ENCODE measurements at places on chromosomes 13 and 19.

- DNase-seq, result no peak
Measured at GRCh38 chr13:84917252-84917878, 881.9 kb downstream of the SLITRK6 start.

DNA sequence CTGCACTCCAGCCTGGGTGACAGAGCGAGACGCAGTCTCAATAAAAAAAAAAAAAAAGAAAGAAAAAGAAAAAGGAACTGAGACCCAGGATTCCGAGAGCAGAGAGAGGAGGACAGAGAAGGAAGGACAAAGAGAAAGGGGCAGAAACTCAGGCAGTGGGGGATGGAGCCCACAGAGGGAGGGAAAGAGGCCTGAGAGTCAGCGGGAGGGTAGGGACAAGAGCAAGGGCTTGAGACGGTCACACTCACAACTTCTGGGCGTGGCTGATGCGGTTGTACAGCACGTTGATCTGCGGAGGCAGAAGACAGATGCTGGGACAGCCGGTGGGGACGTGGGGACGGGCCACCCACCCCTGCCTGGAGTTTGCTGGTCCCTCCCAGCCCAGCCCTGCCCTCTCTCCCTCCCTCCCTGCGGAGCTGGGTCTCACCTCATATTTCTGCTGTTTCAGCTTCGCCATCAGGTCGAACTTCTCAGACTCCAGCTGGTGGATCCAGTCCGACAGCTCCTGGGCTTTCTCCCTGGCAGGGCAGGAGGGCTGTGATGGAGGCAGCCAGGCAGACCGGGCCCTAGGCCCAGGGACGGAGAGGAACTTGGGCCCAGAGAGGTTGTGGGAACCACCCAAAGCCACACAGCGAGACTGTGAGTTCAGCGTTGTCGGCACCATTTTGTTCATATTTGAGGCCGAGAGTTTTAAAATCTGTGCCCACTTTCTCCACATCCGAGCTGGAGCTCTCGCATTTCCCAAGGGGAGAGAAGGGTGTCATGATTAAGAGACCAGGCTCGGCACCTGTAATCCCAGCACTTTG is 15.2 kb downstream of the TNNT1 start:
- no peak for DNase-seq

DNA sequence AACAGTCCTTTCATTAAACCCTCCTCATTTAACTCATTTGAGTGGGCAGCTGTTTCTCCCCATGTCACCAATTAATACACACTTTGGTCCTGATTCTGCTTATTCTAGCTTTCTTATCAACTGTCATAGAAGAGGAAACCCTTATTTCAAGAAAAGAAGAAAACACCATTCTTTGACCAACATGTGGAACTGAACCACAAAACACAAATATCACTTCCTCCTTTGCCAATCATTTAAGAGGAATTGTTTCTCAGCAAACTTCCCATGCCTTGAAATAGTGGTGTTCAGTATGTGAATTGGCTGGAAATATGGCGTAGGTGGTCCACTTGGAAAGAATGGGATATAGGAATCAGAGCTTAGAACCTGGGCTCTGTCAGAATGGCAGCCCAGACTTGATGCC is 20.4 kb downstream of the MBD3L2B start:
- no peak for DNase-seq

- peak; percentile 97 for DNase-seq
Measured at GRCh38 chr19:13633109-13633508, 126.8 kb upstream of the CACNA1A start.

GRCh38 chr13:23509781-23510543 is 60.2 kb upstream of the TNFRSF19 start:
- no peak for DNase-seq

DNA sequence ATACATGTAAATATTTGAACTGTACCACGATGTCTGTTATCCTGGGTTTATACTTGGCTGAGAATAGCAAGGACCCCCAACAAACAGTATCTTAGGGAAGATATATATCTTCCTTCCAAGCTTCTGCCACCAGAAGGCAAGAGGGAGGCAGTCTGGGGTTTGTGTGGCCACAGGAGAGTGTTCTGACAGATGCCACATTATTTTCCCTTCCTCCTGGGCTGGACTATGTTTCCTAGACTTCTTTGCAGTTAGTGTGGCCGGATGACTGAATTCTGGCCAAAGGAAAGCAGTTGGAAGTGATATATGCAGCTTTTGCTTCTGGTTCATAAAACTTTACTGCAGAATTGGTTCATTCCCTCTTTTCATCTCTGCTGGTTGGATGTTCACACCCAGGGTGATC is 39.9 kb upstream of the TMTC4 start:
- DNase-seq, result no peak

GRCh38 chr19:2775556-2776430 is 7.3 kb downstream of the SGTA start:
- DNase-seq, result peak; percentile 85

- peak; percentile 38 for DNase-seq
Measured at GRCh38 chr13:92510416-92510815, 716.2 kb upstream of the GPC6 start.

GRCh38 chr13:63198071-63198470 is 1782.4 kb upstream of the PCDH20 start:
- DNase-seq, result no peak

DNA sequence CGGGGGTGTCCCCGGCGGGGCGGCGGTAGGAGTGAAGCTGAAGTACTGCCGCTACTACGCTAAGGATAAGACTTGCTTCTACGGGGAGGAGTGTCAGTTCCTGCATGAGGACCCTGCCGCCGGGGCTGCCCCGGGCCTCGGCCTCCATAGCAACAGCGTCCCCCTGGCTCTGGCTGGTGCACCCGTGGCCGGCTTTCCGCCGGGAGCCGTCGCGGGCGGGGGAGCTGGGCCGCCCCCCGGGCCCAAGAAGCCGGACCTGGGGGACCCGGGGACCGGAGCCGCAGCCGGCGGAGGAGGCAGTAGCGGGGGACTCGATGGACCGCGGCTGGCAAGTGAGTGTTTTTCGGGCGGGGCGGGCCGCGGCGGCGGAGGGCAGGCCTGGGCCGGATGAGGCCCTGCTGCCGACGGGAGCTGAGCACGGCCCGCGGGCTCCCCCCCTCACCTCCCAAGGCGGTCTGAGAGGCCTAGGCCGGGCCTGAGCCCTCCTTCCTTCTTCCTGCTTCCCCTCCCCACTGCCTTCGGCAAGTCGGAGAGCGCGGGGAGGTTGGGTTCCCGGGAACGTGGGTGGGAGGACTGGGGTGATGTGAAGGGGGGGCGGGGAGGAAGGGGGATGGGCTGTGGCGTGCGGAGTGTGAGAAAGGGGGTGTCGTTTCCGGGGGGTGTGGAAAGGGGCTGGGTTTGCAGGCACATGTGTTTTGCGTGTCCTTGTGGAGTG is 568 bp downstream of the PAN3 start:
- peak; percentile 87 for DNase-seq

GRCh38 chr19:5624741-5625278 is 1.9 kb downstream of the SAFB start:
- DNase-seq, result no peak

DNA sequence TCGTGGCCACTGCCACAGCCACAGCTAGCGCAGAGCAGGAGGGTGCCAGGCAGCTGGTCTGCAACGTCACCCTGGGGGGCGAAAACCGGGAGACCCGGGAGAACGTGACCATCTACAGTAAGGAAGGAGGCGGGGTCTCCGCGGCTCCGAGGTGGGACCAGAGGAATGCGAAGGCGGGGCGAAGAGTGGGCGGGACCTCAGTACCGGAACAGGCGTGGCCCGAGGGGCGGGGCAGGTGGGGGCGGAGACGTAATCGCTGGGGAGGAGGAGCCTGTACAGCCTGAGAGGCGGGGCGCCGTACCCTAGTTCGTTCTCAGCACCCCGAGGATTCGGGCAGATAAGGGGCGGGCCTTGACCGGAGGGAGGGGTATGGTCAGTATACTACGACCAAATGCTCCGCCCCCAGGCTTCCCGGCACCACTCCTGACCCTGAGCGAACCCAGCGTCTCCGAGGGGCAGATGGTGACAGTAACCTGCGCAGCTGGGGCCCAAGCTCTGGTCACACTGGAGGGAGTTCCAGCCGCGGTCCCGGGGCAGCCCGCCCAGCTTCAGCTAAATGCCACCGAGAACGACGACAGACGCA is 2.5 kb downstream of the ICAM5 start:
- DNase-seq, result peak; percentile 82

- no peak for DNase-seq
Measured at GRCh38 chr19:44696939-44697669, 1.8 kb upstream of the CEACAM16 start.

DNA sequence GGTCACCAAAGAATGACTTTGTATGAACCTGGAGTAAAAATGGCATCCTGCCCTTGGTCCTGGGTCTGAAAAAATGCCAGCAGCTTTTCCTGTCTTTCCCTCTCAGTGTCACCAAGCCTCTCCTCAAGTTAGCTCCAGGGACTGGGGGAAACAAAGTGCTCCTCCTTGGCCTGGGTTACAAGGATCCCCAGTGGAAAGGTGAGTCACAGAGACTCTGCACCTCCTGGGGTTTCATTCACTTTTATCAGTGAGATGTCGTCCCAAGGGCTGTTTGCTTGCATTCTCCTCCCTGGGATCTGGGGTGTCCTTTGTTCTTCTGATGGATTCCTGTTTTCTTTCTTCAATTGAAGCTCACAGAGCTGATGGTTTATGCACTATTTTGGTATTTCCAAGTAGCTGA is 93.2 kb upstream of the CSNK1A1L start:
- DNase-seq, result no peak

- DNase-seq, result peak; percentile 54
Measured at GRCh38 chr19:49896863-49897621, at the start of gene IL4I1. Gene IL4I1, minus strand, starts transcription at chr19:49896887. Its CDS starts 727 bp downstream, at chr19:49896160.

GRCh38 chr13:34335014-34336007 is 517.4 kb downstream of the RFC3 start:
- no peak for DNase-seq

DNA sequence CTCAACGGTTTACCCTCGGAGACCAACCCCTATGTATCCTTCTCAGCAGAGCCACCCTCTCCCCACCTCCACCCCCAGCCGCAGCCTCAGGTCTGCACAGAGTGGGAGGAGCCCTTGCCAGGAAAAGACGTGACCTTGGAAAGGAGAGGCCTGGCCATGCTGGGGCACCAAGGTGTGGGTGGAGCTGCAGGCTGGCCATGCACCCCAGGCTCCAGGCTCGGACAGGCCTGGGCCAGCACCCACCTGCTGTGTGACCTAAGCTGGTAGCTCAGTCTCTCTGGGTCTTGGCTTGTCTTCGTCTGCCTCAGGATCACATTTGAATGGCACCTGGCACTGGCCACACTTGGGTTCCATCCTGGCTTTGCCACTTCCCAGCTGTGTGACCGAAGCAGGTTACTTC is 29.5 kb downstream of the CCDC8 start:
- DNase-seq, result no peak

- DNase-seq, result no peak
Measured at GRCh38 chr19:51959791-51960190, 26.8 kb downstream of the ZNF350 start.

- no peak for DNase-seq
Measured at GRCh38 chr13:113044391-113045114, 61.0 kb upstream of the F7 start.

DNA sequence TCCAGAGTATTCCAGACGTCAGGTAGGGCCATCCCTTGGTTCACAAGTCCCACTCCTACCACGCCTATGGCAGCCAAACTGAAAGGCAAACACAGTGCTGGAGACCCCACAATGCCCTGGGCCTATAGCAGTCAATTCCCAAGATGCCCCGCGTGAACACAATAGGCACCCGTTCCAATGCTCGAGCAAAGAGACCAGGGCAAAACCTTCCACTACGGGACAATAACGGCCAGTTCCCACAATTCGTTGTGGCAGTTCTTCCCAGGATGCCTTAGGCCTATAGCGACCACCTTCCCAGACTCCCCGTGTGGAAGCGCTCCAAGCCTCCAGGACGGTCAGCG is 538 bp downstream of the ZNF428 start:
- no peak for DNase-seq

DNA sequence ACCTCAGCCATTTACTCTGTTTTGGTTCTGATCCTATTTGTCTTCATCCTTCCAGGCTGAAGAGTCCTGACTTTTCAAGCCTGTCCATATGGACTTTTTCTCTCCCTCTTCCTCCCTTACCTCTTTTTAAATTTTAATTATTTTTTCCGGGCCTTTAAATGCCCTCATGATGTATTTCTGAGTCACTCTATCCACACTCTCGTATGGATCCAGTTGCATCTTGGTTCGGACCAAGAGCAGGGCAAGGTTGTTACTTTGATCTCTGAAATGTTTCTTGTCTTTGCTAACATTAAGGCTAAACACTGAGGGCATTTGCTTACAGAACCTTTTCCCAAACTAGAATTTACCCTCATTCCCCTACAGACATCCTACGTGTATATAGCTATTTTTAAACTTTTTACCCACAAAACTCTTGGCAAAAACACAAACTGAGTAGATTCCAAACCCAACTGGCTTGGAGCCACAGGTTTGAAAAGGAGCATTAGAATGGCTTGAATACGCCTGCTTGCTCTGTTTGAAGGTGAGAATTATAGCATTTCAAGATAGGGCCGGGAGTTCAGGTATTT is 47.4 kb upstream of the SERPINE3 start:
- no peak for DNase-seq

- no peak for DNase-seq
Measured at GRCh38 chr13:98452851-98453843, 123.8 kb downstream of the STK24 start.

DNA sequence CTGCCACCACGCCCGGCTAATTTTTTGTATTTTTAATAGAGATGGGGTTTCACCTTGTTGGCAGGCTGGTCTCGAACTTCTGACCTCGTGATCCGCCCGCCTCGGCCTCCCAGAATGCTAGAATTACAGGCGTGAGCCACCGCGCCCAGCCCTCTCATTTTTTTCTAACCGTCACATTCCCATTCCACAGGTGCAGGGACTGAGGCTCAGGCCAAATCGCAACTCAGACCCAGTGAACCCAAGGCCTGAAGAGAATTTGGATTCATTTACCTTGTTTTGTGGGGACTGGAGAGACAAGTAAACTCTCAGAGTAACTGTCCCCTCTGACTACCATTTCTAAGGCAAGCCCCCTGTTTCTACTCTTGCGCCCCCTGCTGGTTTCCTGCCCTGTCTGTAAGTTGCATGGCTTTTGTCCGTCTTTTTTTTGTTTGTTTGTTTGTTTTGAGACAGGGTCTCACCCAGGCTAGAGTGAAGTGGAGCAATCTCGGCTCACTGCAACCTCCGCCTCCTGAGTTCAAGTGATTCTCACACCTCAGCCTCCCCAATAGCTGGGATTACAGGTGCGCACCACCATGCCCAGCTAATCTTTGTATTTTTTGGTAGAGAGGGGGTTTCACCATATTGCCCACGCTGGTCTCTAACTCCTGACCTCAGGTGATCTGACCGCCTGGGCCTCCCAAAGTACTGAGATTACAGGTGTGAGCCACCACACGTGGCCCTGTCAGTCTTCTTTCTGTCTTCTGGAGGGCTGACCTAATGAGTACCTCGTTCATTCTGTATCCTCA is 2.3 kb upstream of the STRN4 start:
- peak; percentile 74 for DNase-seq

DNA sequence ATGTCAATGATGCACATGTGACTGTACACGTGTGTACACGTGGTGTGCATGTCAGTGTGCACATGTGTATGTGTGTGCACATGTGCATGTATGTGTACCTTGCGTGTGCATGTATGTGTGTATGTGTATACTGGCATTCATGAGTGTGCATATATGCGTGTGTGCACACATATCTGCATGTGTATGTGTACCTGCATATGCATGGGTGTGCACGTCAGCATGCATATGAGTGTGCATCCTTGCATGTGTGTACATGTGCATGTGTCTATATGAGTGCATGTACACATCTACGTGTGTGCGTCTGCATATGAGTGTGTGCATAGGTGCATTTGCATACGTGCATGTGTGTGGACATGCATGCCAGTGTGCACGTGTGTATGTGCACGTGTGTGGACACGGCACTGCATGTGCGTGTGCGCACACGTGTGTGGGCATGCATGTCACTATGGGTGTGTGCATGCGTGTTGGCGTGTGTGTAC is 48.5 kb downstream of the GADD45B start:
- no peak for DNase-seq

GRCh38 chr13:113146750-113147149 is 11.7 kb upstream of the PROZ start:
- DNase-seq, result no peak
